ENCODE measurements at places on chromosomes 1 and 21.

DNA sequence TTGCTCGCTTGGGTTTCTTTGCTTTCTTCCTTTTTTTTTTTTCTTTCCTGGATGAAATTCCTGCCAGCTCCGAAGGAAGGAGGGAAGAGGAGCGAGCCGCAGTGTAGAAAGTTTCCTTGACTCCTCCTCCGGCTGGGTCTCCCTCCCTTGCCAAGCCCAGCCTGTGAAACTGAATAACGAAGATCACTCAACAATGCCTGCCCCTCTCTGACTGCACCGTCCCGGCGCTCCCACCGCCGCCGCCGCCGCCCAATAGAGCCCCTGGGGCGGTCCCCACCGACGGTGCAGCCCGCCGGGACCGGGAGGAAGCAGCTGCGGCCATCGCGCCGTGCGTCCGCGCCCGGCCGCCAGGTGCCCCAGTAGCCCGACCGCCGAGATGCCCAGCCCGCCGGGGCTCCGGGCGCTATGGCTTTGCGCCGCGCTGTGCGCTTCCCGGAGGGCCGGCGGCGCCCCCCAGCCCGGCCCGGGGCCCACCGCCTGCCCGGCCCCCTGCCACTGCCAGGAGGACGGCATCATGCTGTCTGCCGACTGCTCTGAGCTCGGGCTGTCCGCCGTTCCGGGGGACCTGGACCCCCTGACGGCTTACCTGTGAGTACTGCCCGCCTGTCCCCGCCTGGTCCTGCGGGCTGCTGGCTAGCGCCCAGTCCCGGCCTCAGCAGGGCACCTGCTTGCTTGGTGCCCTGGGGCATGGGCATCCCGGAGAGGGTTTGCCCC is at the start of gene LGR6:
Gene LGR6, plus strand, starts transcription at position 186 of the 714 bp plus-strand sequence. Its CDS starts 191 bp downstream, at position 377.
- DNase-seq = no peak

- no peak for DNase-seq
Observed at GRCh38 chr1:225597926-225598575, 54.9 kb downstream of the ENAH start.

GRCh38 chr1:78146205-78146771 is 100.5 kb downstream of the GIPC2 start:
- DNase-seq = no peak

- no peak for DNase-seq
Observed at GRCh38 chr1:215054266-215054665, 28.3 kb upstream of the KCNK2 start.

DNA sequence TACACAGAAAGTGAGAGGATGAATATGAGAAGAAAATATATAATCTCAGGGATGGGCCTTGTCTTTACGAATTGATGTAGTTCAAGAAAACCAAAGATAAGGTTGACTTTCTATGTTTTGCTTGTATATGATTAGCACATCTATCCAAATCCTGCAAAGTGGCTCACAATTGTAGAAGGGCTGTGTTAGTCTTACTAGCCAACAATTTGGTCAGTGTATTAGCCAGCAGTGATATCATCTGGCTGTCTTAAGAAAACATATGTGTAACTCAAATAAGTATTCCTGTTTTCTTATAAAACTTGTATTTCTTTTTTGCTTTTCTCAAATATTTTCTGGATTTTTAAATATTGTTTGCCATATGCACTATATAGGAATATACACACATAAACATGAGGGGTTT is 5.5 kb downstream of the SDCCAG8 start:
- no peak for DNase-seq

DNA sequence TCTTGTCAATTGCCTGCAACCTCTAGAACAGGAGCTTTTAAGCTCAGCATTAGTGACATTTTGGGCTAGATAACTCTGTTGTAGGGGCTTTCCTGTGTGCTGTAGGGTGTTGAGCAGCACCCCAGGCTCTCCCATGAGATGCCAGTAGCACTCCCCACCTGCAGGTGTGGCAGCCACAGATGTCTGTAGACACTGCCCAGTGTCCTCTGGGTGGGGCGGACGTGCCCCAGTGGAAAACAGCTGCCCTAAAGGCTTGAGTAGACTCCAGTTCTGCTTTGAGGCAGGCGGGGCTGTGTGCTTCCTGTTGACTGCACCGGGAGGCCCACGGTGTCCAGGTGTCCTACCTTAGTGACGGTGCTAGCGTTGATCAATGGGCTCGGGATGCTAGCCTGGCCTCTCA is 16.9 kb upstream of the PWP2 start:
- DNase-seq = no peak

DNA sequence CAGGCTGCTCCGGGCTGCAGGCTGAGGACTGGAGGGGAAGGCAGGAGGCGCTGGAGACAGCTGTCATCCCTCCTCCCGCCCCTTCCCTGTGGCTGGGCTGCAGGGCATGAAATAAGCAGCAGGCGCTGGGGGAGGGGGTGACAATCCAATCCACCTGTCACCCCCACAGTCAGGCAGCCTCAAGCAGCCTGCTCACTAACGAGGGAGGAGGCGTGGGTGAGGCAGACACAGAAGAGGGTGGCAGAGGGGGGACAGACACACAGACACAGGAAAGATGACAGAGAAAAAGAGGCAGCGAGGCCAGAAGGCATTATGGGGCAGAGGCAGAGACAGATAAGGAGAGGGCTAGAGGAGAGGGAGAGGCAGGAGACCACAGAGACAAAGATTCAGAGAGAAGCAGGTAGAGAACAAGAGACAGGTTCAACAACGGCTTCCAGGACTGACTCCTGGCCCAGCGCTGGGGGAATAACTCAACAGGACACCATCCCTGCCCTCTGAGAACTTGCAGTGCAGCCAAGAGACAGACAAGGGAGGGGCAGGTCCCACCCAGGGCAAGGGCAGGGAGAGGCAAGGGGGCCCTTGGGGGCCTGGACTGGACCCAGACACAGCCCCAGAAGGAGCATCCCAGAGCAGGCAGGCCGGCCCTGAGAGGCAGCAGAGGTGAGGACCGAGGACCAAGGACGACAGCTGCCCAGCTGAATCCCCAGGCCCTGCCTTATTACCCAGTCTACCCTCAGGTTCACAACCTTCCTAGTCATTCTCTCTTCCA is 11.2 kb downstream of the MEF2D start:
- DNase-seq = peak; percentile 72

DNA sequence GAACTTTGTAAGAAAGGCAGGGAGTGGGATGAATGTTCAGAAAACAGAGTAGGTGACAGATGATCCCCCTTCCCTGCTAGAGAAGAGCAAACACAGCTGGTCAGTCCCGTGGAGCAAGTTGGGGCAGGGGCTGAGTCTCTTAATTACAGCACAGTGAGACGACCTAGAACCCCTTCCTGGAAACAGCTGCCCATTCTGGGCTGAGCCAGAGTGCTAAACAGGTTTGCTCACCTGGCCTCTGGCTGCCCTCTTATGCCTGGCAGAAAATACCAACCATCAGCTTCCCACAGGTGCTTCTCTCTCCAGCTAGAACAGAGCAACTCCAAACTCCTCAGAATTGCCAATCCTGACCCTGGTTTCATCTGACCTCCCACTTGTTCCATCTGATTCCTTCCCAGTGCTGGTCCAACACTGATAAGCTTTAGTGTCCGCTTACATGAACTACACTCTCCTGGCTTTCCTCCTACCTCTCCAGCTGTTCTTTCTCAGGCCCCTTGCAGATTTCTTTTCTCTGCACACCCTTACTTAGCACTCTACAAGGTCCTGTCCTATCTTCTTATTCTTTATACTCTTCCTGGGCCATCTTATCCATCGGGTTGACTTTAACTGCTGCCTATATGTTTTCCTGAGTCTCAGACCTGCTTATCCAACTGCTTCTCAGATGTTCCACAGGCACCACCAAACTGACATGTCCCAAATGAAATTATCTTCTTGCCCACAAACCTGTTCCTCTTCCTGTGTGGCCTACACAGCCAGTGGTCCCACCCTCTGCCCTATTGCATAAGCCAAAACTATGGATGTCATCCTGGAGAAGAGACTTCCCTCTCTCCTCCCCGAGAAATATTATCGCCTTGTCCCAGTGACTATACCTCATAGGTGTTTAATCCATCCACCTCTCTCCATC is 22.6 kb upstream of the COL9A2 start:
- DNase-seq = peak; percentile 68

GRCh38 chr1:45172005-45172404 is 34.4 kb downstream of the ZSWIM5 start:
- DNase-seq = peak; percentile 25

GRCh38 chr1:64539781-64540218 is 69.9 kb downstream of the CACHD1 start:
- DNase-seq = no peak

DNA sequence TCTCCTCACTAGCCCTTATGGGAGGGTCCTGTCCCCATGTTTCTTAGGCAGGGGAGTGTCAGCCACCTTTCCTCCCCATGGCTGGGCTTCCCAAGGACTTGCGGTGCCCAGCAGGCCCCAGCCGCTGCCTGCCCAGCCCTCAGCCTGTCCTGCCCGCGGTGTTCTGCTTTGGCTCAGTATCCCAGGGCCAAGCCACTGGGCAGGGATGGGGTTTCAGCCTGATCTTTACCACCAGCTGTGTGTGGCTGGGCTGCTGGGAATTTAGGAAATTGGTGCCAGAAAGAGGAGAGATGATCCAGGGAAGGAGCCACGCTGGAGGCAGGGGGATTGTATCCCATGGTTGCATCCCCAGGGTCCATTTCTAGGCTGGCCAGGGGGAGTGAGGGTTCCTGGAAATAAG is 6.9 kb upstream of the IGFN1 start:
- no peak for DNase-seq

GRCh38 chr1:168466092-168466713 is 77.6 kb downstream of the XCL2 start:
- DNase-seq = peak; percentile 49

- DNase-seq = peak; percentile 77
Observed at GRCh38 chr1:112956544-112957132, 642 bp upstream of the SLC16A1 start.

DNA sequence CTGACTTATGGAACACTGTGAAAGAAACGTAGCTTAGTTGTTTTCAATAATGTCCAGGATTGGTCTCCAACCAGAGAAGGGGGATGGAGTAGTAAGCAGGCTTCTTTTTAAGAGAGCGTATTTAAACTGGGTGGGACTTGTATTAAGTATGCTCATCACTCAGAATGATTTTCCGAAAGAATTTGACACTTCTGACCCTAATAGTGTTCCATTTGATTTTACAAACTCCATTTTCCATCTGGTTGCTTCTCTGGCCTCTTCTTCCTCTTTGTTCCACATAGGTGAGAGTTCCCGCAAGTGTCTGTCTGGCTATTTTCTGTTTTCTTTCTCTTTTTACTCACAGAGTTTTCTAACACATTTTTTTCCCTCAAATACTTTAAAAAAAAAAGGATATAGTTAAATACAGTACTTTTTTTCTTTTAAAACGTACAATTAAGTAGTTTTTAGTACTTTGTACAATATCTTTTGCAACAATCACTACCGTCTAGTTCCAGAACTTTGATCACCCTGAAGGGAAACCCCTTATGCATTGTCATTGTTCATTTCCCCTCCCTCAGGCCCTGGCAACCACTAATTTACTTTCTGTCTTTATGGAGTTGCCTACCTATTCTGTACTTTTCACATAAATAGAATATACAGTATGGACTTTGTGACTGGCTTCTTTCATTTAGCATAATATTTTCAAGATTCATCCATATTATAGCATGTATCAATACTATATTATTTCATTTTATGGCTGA is 67.0 kb downstream of the RASAL2 start:
- peak; percentile 12 for DNase-seq

GRCh38 chr1:205929496-205930194 is 13.6 kb downstream of the SLC26A9 start:
- DNase-seq = peak; percentile 69

- DNase-seq = no peak
Observed at GRCh38 chr1:242605521-242605920, 81.0 kb upstream of the PLD5 start.

GRCh38 chr1:28934676-28935075 is 20.3 kb downstream of the EPB41 start:
- no peak for DNase-seq

GRCh38 chr1:22828484-22829308 is 118.1 kb downstream of the EPHB2 start:
- peak; percentile 68 for DNase-seq

- peak; percentile 40 for DNase-seq
Observed at GRCh38 chr1:114033216-114033706, 54.0 kb downstream of the OLFML3 start.

GRCh38 chr1:67323087-67323486 is 15.4 kb downstream of the IL12RB2 start:
- no peak for DNase-seq

GRCh38 chr21:42198929-42199867 is 19.7 kb upstream of the ABCG1 start:
- DNase-seq = peak; percentile 95

DNA sequence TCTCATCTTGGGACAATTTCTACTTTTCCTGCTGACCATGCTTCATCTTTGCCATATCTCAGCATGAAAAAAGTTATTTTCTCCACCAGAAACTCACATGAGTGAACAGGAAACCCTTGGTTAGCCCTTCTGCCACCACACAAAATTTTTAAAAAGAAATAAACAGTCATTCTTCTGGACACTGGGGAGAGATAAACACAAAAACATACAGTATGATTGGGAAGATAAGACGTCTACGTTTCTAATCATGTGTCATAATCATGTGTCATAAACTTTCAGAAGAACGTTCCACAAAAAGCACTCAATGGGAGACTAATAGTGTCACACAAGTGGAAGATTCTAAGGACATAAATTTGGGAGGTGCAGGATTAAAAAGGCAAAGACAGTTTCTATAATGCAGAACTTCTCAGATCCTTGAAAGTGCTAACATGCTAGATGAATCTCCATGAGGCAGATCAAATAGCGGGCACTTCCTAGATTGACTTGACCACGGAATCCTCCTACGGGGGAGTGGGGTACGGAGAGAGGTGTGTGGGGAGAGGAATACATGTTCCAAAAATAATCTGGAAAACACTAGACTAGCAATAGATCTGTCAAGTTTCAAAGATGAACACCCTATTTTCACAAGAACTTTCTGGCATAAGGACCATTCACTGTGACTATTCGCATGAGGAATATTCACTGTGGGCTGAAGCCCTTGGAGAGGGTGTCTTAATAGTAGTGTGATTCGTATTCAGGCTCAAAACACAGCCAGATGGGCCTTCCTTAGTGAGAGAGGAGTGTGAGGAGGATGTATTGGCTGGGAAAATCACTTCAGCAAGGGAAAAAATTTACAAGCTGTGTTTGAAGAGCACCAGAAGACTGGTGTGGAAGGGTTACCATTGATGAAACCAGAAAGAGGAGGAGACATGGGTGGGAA is 206.7 kb downstream of the SETD4 start:
- DNase-seq = peak; percentile 49

DNA sequence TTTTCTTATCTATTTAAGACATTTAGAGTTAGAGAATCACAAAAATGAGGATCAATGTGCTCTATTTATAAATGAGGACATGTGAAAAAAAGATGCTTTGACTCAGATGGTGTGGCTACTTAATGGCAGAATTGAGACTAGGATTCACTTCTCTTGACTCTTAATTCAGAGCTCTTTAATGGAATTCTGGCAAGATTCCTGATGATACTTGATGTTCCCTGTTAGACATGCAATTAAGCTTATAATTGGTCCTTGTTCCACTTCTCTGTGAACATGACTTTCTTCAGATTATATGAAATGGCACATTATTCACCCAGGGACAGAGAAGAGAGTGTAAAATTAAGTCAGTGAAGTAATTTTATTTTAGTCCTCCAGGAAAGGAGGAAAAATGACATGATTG is 165.3 kb downstream of the LRRC7 start:
- DNase-seq = no peak
